ENCODE measurements at places on chromosomes 1 and 21.

DNA sequence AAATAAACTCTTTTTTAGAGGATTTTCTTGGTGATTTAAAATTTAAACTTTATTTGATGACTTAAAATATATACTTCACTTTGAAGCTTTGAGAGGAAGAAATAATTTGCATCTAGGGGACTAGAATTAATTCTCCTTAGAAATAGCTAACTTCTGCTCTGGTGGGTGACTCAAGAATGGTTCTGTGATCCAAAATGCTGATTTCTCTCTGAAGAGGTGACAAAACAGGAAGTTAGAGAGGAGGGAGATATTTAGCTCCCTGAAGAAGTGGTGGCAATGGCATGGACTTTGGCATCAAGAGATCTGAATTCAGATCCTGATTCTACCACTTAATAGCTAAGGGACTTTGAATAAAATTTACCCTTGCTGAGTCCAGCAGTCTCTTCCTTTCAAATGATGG, 125.8 kb upstream of the ATP1B1 start:
- DNase-seq, result no peak

DNA sequence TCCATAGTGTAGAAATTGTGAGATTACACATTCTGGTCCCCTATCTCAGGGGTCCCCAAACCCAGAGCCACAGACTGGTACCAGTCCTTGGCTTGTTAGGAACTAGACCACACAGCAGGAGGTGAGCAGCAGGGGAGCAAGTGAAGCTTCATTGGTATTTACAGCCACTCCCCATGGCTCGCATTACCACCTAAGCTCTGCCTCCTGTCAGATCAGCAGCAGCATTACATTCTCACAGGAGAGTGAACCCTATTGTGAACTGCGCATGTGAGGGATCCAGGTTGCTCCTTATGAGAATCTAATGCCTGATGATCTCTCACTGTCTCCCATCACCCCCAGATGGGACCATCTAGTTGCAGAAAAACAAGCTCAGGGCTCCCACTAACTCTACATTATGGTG, 229.7 kb upstream of the IRF2BP2 start:
- DNase-seq, result no peak

DNA sequence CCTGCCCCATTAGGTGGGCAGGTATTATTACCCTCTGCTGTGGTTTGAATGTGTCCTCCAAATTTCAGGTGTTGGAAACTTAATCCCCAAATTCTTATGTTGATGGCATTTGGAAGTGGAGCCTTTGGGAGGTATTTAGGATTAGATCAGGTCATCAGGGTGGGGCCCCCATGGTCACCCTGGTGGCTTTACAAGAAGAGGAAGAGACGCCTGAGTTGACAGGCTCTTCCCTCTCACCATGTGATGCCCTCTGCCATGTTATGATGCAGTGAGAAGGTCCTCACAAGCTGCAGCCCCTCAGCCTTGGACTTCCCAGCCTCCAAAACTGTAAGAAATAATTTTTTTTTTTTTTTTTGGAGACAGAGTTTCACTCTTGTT, 8.8 kb upstream of the THEMIS2 start:
- no peak for DNase-seq

DNA sequence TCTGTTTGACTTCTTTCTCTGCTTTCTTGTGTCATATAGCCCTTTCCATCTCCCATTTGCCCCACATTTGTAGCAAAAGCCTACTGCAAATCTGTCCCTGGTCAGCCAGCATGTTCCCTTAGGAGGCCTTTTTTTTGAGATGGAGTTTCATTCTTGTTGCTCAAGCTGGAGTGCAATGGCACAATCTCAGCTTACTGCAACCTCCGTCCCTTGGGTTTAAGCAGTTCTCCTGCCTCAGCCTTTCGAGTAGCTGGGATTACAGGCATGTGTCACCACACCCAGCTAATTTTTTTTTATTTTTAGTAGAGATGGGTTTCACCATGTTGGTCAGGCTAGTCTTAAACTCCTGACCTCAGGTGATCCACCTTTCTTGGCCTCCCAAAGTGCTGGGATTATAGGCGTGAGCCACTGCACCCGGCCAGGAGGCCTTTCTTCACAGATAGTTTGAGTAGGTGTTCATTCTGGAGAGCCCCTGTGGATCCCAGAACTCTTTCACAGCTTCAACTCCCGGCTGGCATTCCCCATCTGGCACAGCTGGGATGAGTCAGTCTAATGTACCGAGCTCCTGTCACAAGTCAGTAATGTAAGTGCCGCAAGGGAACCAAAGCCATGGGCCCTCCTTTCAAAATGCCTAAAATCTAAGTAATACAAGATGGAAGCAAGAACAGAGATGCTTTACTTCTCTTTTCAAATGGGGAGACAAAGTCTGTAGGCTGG, 9.4 kb upstream of the NHLH1 start:
- no peak for DNase-seq

Measured in activated naive CD8-positive, alpha-beta T cell treated with anti-CD3 and anti-CD28 coated beads, Interleukin-2, amount 50 U/mL, for 24 hours (primary cell).